ENCODE measurements at places on chromosomes 4 and X. TPM values are rescaled to one million over a fixed set of nuclear protein-coding genes. Genes with fewer than 3 reads are reported as not detected.

GRCh38 chr4:125741825-125742452 is 427.2 kb downstream of the FAT4 start:
- H3K27ac ChIP-seq: no peak overlapping the region
- H3K4me1 ChIP-seq: no peaks in the 10 kb centered on the region
- no peaks in the 10 kb centered on the region for H3K27me3 ChIP-seq
- H3K4me3 ChIP-seq: no peak overlapping the region
- no peak for DNase-seq

DNA sequence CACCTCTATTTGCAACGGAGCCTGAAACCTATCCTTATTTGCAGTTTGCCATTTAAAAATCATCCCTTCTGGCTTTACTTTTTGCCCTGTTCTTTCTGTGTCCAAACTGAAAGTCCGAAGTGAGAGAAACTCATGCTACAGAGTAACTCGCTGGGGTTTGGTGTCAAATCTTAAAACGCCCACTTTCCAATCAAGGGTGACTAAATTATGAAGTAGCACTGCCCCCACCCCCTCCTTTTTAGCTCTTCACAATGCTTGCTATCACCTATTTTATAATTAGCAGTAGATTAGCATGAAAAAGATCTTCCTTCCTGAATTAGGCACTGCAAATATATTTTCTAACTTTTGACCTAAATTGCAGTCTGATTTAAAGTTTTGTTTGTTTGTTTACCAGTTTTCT is 52.5 kb downstream of the VGLL1 start:
- no peaks in the 10 kb centered on the region for H3K36me3 ChIP-seq
- H3K27ac ChIP-seq: no peak overlapping the region
- no peaks in the 10 kb centered on the region for H3K27me3 ChIP-seq
- DNase-seq: no peak
- H3K4me3 ChIP-seq: no peak overlapping the region
- H3K4me1 ChIP-seq: peaks cover 44% of the 10 kb centered on the region

DNA sequence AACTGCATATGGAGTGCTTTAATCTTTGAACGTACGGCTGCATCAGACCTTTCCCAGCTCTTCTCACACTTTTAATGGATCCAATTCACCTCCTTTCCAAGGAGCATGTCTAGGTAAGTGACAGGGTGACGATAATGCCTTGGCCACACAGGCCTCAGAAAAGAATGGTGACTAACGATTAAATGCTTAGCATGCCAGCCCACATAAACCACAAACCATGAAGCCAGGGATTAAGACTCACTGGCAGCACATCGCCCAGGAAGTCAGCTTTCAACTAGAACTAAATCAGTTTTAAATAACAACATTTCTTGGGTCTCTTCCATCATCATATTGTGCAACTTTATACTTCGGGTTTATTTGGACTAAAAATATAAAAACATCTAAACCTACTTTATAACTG is 28.7 kb downstream of the INPP4B start:
- H3K4me3 ChIP-seq: no peak overlapping the region
- H3K27me3 ChIP-seq: no peaks in the 10 kb centered on the region
- no peaks in the 10 kb centered on the region for H3K36me3 ChIP-seq
- no peaks in the 10 kb centered on the region for H3K4me1 ChIP-seq

DNA sequence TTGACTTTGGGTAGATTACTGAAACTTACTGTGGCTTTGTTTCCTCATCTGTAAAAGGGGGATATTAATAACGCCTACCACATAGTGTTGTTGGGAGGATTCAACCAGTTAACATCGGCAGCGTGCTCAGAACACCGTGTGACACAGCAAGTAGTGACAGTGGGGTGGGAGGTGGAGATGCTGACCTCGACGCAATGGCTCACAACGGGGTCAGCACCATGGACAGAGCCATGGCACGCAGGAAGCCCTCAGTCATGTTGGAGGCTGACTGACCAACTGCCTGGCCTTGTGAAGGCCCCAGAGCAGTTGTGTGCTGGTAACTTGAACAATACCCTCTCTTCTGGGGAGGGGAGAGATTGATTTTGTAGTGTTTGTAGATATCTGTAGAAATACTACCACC is 93.2 kb downstream of the WFS1 start:
- no peaks in the 10 kb centered on the region for H3K36me3 ChIP-seq
- H3K27me3 ChIP-seq: no peaks in the 10 kb centered on the region
- DNase-seq: no peak
- no peak overlapping the region for H3K27ac ChIP-seq

GRCh38 chr4:158809611-158810486 is 41.0 kb downstream of the FNIP2 start:
- H3K36me3 ChIP-seq: no peaks in the 10 kb centered on the region
- H3K4me1 ChIP-seq: peaks cover 30% of the 10 kb centered on the region
- no peak overlapping the region for H3K4me3 ChIP-seq
- no peaks in the 10 kb centered on the region for H3K27me3 ChIP-seq
- DNase-seq: peak; percentile 45

DNA sequence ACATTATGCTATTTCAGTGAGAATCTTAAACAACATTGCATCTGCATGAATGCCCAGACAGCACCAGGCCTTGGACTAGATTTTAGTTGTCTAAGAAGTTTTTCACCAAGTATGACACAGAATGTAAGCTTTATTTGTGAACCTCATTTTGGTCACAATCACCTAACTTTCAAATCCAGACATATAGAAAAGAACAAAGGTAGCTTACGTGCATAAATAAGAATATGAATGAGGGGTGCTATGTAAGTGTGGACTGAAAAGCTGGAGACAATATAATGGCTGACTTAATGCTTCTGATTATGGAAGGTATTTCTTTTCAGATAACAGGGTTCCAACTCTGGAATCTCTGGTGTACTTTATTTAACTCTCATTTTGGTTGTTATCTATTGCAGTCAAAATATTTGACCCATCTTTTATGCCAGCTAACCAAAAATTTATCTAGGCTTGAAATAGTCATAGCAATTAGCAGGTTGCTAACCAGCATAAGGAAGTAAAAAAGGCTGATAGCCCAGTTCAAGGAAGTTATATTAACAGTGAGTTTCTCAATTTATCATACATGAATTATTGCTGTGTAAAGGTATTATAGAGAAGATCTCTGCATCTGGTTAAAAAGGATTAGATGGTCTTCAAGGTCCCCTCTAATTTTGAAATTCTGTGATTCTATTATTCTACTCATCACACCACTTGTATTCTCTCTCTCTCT is 36.5 kb downstream of the SLC7A11 start:
- no peaks in the 10 kb centered on the region for H3K4me1 ChIP-seq
- H3K27ac ChIP-seq: no peak overlapping the region
- no peak overlapping the region for H3K4me3 ChIP-seq
- DNase-seq: no peak
- no peaks in the 10 kb centered on the region for H3K36me3 ChIP-seq

DNA sequence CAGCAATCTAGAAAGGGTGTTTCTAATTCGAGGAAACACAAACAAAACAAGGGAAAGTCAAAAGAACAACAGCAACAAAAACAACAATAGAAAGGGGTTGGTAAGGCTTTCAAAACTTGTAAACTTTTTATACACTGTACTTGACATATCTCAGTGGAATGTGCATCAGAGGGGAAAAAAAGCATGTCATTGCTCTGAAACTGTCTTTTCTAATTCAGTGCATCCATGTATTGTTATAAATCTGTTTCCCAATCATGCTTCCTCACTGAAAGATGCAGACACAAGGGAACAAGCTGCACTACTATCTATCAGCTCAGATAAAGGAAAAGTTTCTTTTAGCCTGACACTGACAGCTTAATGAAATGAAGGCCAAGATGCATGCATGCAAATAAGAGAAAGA is 44.2 kb upstream of the PCDH18 start:
- no peak overlapping the region for H3K4me3 ChIP-seq
- H3K27ac ChIP-seq: no peak overlapping the region
- no peaks in the 10 kb centered on the region for H3K27me3 ChIP-seq
- no peaks in the 10 kb centered on the region for H3K36me3 ChIP-seq
- H3K4me1 ChIP-seq: no peaks in the 10 kb centered on the region
- DNase-seq: no peak

- no peak overlapping the region for H3K27ac ChIP-seq
- H3K36me3 ChIP-seq: peaks cover 4% of the 10 kb centered on the region
- no peak for DNase-seq
- H3K4me1 ChIP-seq: no peaks in the 10 kb centered on the region
Observed at GRCh38 chr4:113531572-113531971, 230.0 kb downstream of the CAMK2D start.

DNA sequence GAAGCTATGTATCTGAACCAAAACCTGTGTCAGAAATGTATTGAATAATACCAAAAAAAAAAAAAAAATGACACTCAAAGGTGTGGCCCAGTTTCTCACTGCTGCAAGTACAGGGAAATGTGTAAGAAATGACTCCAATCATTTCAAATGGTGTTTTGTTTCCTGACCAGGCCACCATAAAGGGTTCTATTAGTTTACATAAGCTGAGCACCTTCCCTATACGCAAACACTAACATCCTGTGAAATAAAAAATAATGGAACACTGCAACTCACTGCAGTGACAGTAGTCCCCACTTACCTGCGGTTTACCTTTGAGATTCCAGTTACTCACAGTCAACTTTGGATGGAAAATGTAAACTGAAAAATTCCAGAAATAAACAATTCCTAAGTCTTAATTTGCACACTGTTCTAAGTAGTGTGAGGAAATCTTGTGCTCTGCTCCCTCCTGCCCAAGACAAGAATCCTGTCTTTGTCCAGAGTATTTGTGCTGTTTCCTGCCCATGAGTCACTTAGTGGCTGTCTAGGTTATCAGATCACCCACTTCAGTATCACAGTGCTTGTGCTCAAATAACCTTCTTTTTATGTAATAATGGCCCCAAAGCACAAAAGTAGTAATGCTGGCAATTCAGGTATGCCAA is 265.3 kb downstream of the RCHY1 start:
- H3K4me1 ChIP-seq: no peaks in the 10 kb centered on the region
- H3K27ac ChIP-seq: no peak overlapping the region
- no peaks in the 10 kb centered on the region for H3K36me3 ChIP-seq
- H3K27me3 ChIP-seq: no peaks in the 10 kb centered on the region
- no peak for DNase-seq
- H3K4me3 ChIP-seq: no peak overlapping the region

GRCh38 chr4:153948041-153948440 is 159.2 kb upstream of the SFRP2 start:
- DNase-seq: no peak
- H3K27me3 ChIP-seq: no peaks in the 10 kb centered on the region
- H3K4me3 ChIP-seq: no peak overlapping the region
- no peaks in the 10 kb centered on the region for H3K36me3 ChIP-seq
- H3K27ac ChIP-seq: no peak overlapping the region

DNA sequence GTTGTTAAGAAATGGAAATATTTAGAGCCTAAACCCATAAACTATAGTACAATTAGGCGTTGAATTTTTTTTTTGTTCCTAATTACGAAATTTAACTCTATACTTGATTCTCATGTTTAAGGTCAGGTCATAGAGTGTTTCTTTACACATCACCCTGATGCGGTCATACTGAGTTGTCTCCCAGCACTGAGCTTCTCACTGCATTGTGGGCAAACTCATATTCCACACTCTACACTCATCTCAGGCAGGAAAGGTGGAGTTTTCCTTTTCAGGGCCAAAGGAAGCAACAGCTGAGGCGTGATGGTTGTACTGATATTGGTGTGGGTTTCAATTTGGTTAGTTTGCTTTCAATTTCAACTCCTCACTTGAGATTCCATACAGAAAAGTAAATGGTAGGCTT is 75.4 kb downstream of the FAT4 start:
- no peaks in the 10 kb centered on the region for H3K4me1 ChIP-seq
- no peak overlapping the region for H3K4me3 ChIP-seq
- no peak for DNase-seq
- H3K27ac ChIP-seq: no peak overlapping the region
- no peaks in the 10 kb centered on the region for H3K27me3 ChIP-seq

- no peak for DNase-seq
- no peaks in the 10 kb centered on the region for H3K27me3 ChIP-seq
- no peaks in the 10 kb centered on the region for H3K36me3 ChIP-seq
- no peaks in the 10 kb centered on the region for H3K4me1 ChIP-seq
- H3K4me3 ChIP-seq: no peak overlapping the region
Observed at GRCh38 chrX:153777261-153778090, 3.4 kb upstream of the SRPK3 start.

DNA sequence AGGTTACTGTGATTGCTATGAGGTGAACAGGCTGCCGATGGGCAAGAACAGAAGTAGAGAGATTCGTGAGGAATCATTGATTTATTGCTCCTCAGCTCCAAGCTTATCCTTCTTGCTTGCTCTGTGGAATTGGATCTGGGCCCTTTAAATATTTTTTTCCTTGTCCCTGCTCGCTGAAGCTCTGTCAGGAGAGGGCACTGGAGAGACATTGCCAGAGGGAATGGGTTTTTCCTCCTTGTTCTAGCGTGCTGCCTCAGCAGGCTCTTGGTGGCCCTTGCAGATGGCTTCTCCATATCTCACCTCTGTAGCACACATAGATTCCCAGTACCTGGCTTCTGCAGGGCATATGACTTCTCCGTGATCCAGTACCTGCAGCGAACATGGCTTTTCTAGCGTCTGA is 67.4 kb downstream of the CNGA2 start:
- H3K27ac ChIP-seq: no peak overlapping the region
- DNase-seq: no peak
- no peaks in the 10 kb centered on the region for H3K36me3 ChIP-seq
- H3K27me3 ChIP-seq: no peaks in the 10 kb centered on the region
- H3K4me1 ChIP-seq: no peaks in the 10 kb centered on the region
- no peak overlapping the region for H3K4me3 ChIP-seq

DNA sequence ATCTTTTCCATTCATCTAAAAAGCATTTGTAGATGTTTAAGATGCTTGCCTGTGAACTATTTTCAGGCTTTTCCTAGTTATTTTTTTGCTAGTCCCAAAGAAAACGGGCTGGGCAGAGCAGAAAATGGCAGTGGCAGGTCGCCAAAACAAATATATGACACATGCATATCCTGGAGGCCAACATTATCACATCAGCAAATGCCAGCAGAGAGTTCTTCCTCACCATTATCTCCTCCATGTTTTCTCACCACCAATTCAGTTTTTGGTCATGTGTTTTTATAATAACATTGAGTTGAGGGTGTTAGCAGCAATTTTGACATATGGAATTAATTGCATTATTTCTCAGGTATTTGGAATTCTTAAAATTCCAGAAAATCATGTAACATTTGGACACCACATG is 97.9 kb upstream of the EOLA2 start:
- H3K27ac ChIP-seq: no peak overlapping the region
- H3K27me3 ChIP-seq: no peaks in the 10 kb centered on the region
- H3K36me3 ChIP-seq: no peaks in the 10 kb centered on the region
- DNase-seq: no peak
- H3K4me1 ChIP-seq: no peaks in the 10 kb centered on the region

GRCh38 chrX:55487143-55487542 is 2.5 kb downstream of the USP51 start:
- no peaks in the 10 kb centered on the region for H3K27me3 ChIP-seq
- no peaks in the 10 kb centered on the region for H3K4me1 ChIP-seq
- DNase-seq: no peak

Gene MAGEA11
- total RNA-seq: not detected

Gene SMIM14
- total RNA-seq: 4.6 TPM

Gene UGT2B10
- not detected for total RNA-seq

Gene DMP1
- total RNA-seq: not detected

Gene NCAPG
- 1.3 TPM for total RNA-seq

Gene RNF128
- not detected for total RNA-seq

Gene ARAF
- 106 TPM for total RNA-seq

Gene KLHL4
- not detected for total RNA-seq
